ENCODE measurements at places on chromosomes 2 and 18. TPM values are rescaled to one million over a fixed set of nuclear protein-coding genes. Genes with fewer than 3 reads are reported as not detected.

ALPP gene
- not detected for total RNA-seq

CETN1 gene
- not detected for total RNA-seq

REG3A gene
- total RNA-seq, result not detected

CBLN2 gene
- total RNA-seq, result not detected

CXCR2 gene
- 18.7 TPM for total RNA-seq

AFG3L2 gene
- 43.1 TPM for total RNA-seq

FSHR gene
- not detected for total RNA-seq

UGT1A4 gene
- 0.80 TPM for total RNA-seq

INO80C gene
- 63.3 TPM for total RNA-seq

GALNT14 gene
- total RNA-seq, result 26.7 TPM

CFAP65 gene
- total RNA-seq, result not detected

DUSP19 gene
- 1.2 TPM for total RNA-seq

FOXI3 gene
- not detected for total RNA-seq

PCARE gene
- total RNA-seq, result 0.08 TPM

IL36B gene
- total RNA-seq, result 1.4 TPM

HOXD8 gene
- total RNA-seq, result 0.88 TPM

C2orf66 gene
- total RNA-seq, result not detected

STON1 gene
- total RNA-seq, result 2.4 TPM

CNRIP1 gene
- 1.6 TPM for total RNA-seq

ADGRF3 gene
- total RNA-seq, result 0.04 TPM

ABCG8 gene
- total RNA-seq, result not detected

TMX3 gene
- total RNA-seq, result 21.4 TPM

CCDC102B gene
- total RNA-seq, result 1.2 TPM

WDR54 gene
- 4.3 TPM for total RNA-seq

ASIC4 gene
- not detected for total RNA-seq

ELOA2 gene
- total RNA-seq, result not detected

KIF5C gene
- 0.08 TPM for total RNA-seq

MAP2 gene
- total RNA-seq, result 6.4 TPM

GATA6 gene
- total RNA-seq, result 0.32 TPM

MYO3B gene
- 0.24 TPM for total RNA-seq

SAG gene
- total RNA-seq, result not detected

HRH4 gene
- 0.28 TPM for total RNA-seq

CKAP2L gene
- 14.0 TPM for total RNA-seq

MAPRE3 gene
- total RNA-seq, result 6.9 TPM

CNNM4 gene
- 9.3 TPM for total RNA-seq

ZSWIM2 gene
- total RNA-seq, result not detected

UGT1A3 gene
- 0.28 TPM for total RNA-seq

HSPE1 gene
- total RNA-seq, result 63.5 TPM

UNC50 gene
- total RNA-seq, result 22.6 TPM

RABL2A gene
- 5.3 TPM for total RNA-seq

SH3BP4 gene
- 10.7 TPM for total RNA-seq

C2orf49 gene
- 9.4 TPM for total RNA-seq

EIF4E2 gene
- 55.7 TPM for total RNA-seq

ABCB11 gene
- total RNA-seq, result not detected

RNASEH1 gene
- total RNA-seq, result 10.6 TPM

WIPF1 gene
- total RNA-seq, result 3.1 TPM

DHRS9 gene
- total RNA-seq, result 23.8 TPM

EHD3 gene
- 43.4 TPM for total RNA-seq

STK11IP gene
- total RNA-seq, result 17.3 TPM

ERMN gene
- total RNA-seq, result not detected

LOXL3 gene
- 0.52 TPM for total RNA-seq

TRIB2 gene
- total RNA-seq, result 12.7 TPM

GPR75 gene
- 1.5 TPM for total RNA-seq

SCN3A gene
- 0.28 TPM for total RNA-seq

CNGA3 gene
- total RNA-seq, result not detected
